Activated CD8-positive, alpha-beta memory T cell treated with anti-CD3 and anti-CD28 coated beads for 1 hour (primary cell): ENCODE measurements at places on chromosomes 4 and X.

- DNase-seq: no peak
Observed at GRCh38 chr4:53059871-53060270, 197.8 kb downstream of the RASL11B start.

DNA sequence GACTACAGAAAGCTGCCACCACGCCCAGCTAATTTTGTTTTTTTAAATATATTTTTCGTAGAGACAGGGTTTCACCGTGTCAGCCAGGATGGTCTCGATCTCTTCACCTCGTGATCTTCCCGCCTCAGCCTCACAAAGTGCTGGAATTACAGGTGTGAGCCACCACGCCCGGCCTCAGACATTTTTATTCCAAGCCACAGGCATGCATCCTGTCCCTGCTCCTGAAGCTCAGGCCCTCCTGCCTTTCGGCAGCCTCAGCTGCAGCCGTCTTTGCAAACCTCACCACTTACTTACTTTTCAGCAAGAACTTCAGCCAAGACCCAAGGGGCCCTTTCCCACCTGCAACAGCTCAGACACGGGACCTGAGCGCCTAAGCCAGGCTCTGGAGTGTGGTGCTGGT lies 26.0 kb downstream of the FAM53A start:
- no peak for DNase-seq

- DNase-seq: no peak
Observed at GRCh38 chrX:9682861-9683260, 82.8 kb downstream of the GPR143 start.

GRCh38 chr4:147899512-147899911 lies 167.6 kb downstream of the ARHGAP10 start:
- no peak for DNase-seq

DNA sequence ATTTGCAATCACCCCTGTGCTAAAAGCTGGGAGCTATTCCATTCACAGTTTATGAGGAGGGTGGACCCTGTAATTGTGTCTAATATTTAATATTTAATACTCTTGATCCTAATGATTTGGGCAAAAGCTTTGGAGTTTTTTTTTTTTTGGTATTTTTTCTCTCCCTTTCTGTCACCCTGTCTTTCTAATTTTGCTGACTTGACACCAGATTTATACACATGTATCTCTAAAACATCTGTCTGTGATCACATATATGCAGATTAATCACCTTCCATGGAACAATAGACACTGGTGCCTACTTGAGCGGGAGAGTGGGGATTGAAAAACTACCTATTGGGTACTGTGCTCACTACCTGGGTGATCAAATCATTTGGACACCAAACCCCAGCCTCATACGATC lies 18.7 kb upstream of the ANTXR2 start:
- no peak for DNase-seq

DNA sequence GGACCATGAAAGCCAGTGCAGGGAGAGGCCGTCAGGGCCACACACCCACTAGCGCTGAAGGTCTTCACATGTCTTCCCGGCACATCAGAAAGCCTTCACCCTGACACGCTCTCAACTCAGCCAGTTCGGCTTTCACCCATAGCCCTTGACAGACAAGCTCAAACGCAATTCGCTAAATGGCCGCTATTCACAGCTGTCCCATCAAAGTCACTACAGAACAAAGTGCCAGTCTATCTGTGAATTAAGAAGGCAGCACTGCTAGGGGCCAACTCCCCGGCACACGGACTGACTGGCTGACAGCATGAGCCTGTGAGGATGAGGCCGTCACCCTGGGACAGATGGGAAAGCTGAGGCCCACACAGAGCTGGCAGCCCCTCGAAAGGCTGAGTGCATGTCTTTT lies 45.7 kb downstream of the ACOX3 start:
- DNase-seq: no peak

- DNase-seq: no peak
Observed at GRCh38 chrX:21996872-21997455, 35.2 kb upstream of the PHEX start.
